ENCODE measurements at places on chromosomes 4 and X.

DNA sequence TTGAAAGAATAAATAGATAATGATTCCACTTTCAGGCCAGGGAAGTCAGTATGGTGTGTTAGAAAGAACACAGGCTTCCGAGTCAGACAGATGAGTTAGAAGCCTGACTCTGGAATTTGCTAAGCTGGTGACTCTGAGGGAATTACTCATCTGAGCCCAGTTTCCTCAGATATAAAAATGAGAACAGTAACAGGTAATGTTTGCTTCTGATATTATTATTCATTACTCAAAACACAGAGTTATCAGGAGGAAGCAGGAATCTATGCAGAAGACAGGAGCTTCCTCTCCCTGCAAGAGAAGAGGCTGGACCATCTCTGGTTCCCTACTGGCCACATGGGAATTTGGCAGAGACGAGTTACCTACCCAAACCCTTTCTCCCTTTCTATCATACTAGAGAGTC, 163.1 kb downstream of the EVC2 start:
- DNase-seq: no peak

DNA sequence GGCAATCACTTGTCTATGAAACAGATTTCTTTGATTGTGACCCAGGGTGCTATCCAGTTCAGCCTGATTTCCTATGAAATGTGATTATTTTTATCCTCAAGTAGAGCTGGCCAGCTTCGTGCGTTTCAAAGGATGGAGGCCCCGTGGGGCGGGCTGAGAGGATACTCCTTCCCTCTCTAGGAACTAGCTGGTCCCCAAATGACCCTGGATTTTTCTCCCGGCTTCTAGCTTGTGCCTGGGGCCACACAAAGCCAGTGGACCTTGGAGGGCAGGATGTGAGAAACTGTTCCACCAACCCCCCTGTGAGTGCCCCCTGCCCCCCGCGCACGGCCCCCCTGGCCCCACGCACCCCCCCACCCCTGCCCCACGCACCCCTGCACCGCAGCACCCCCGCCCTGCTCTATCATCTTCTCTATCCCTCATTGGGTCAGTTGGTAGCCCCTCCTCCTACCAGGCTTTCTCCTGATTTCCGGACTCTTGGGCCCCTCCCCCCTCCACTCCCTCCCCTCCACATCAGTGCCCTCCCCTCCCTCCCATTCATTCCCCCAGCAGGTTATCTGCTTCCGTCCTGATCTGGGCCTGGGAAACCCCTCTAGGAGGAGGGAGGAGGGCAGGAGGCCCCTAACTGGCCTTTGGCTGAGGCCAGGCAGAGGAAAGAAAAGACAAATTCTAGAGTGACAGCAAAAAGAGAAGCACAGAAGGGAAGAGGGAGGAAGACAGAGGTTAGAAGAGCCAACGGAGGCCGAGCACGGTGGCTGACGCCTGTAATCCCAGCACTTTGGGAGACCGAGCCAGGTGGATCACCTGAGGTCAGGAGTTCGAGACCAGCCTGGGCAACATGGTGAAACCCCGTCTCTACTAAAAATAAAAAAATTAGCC, 3.3 kb downstream of the XPNPEP2 start:
- DNase-seq: no peak

DNA sequence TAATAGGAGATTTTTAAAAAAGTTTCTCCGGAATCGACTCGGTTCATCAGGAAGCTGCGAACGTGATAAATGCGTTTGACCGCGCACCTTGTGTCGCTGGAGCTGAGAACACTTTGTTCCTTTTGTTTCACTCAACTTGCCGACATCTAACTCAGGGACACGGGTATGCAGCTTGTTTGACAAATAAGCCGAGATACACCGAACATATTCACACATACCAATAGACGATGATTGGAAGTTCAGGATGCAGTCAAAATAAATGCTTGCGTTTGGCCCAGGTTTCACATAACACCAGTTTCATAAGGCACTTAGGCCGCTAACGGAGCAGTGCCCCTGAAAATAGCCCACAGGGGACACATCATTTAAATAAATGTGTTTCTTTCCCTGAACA, 932 bp upstream of the SHISA3 start:
- DNase-seq: no peak

DNA sequence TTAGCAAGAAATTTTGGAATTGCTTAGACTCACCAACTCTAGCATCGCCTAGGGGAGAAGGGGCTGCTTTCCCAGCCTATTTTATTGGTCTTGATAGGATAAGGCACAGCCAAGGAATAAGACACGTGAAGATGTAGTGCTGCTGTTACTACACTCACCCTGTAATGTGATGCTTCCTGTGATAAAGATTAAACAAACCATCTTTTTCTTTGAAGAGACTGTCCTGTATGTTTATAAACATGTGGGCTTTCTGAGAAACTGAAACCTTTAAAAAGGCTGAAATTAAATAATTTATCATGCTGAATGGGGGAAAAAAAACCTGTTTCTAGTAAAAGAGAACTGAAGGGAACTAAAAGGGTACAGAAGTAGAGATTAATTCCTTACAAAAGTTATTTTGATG, 13.2 kb downstream of the TAPT1 start:
- DNase-seq: no peak

- no peak for DNase-seq
These were observed 146.8 kb downstream of the ENOX2 start for GRCh38 chrX:130756233-130756632.

GRCh38 chr4:87950493-87950892, 25.0 kb upstream of the SPP1 start:
- DNase-seq: no peak

DNA sequence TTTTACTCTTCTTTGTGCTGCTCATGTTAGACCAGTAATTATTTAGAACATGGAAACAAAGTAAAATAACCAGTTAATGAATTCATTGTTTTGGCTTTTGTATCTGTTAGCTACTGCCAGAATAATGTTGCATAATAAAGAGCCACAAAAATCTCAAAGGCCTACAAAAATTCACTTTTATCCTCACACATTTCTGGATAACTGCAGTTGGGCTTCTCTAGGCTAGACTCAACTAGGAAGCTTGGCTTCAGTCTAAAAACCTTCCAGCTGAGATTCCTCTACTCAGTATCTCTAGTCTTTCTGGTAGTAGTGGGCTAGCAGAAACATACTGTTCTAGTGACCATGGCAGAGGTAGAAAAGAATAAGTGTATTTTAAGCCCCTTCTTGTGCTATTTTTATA, 73.0 kb downstream of the FAT4 start:
- no peak for DNase-seq

All from central memory CD4-positive, alpha-beta T cell (primary cell).